AG04450 (cell line): ENCODE measurements at places on chromosomes 1 and 21.

GRCh38 chr21:31198575-31198974 lies 145.5 kb downstream of the TIAM1 start:
- DNase-seq, result peak; percentile 24

GRCh38 chr21:25898671-25899070 lies 163.9 kb downstream of the GABPA start:
- no peak for DNase-seq

GRCh38 chr1:98002288-98002687 lies 81.5 kb upstream of the DPYD start:
- DNase-seq, result no peak

DNA sequence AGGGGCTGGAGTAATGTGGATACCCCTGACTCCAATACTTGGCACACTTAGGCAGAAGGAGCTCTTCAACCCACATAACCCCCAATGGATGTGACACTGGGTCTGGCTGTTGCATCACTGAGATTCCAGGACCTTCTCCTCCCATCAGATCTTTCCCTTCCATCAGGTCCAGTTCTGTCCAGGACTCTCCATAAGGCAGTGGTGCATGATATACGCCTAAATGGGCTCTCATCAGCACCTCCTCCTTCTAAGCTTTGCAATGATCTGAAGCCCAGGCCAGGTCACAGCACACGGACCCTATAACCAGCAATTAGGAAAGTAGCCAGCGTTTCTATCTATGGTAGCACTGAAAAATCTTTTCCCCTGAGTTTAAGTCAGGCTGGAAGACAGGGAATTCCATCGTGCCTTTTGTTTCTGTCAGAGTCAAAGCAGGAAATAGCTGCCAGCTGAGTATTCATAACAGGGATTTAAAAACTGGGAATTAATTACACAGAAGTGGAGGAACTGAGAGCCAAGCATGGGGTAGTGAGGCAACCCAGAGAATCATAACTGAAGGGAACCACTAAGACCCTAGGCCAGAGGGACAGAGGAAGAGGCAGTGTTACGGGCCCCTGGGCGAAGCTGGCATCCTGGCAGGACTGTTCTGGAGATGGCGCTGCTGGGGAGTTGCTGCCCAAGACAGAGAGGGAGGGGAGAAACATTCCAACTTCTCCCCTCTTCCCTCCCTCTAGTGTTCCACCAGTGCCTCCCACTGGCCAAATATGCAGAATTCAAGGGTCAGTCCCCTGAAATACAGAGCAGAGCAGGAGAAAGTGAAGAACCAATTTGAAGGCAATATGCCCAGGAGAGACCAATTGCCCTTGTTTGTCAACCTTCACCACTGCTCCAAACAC lies 37.5 kb upstream of the HOOK1 start:
- no peak for DNase-seq
